Kidney (tissue), 22 donors: ENCODE measurements at places on chromosomes 11 and 22.

- DNase-seq: no peak
Measured at GRCh38 chr22:29623553-29624169, 20.2 kb downstream of the NF2 start.

- DNase-seq: no peak
Measured at GRCh38 chr11:122923302-122923701, 40.7 kb downstream of the JHY start.

GRCh38 chr11:271319-271715 lies 6.9 kb upstream of the NLRP6 start:
- DNase-seq: peak; percentile 69

- peak; percentile 83 for DNase-seq
Measured at GRCh38 chr11:554428-555226, 5.9 kb downstream of the LMNTD2 start.

- no peak for DNase-seq
Measured at GRCh38 chr11:114610550-114610949, 15.0 kb upstream of the NXPE4 start.

DNA sequence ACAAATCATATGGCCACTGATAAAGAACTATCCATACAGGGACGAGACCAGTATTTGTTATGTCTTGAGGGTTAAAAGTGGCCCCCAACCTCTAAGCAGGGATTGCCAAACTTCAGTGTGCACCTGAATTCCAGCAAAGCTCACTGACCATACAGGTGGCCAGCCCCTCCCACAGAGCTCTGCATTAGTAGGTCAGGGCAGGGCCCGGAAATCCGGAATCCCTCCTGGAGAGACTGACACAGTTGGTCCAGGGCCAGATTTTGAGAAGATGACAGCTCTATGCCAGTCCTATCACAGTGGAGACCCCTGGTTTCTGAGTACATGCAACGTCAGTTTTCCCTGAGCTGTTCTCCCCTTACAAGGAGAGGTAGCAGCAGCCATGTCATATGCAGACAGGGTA lies 20.8 kb downstream of the VPS37C start:
- DNase-seq: no peak

GRCh38 chr11:112722148-112722547 lies 239.1 kb upstream of the NCAM1 start:
- no peak for DNase-seq

GRCh38 chr22:21449531-21450319 lies 17.5 kb upstream of the TMEM191C start:
- DNase-seq: peak; percentile 68

DNA sequence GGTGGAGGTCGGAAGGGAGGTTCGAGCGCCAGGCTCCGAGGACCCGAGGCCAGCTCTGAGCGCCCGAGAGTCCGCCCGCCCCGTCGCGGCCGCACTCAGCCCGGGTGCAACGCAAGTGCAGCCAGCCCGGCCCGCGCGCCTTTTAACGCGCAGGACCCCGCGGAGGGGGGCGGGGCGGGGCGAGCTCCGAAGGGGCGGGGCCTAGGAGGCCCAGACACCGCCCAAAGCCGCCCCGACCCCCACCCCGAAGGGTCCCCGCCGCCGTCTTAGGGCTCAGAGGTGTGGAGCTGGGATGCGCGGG lies at the start of gene PHOX2A:
PHOX2A (minus strand) TSS at position 117 of the 301 bp plus-strand sequence. CDS start 172 bp downstream, outside the sequence.
- no peak for DNase-seq

GRCh38 chr22:17862646-17863181 lies 88.4 kb upstream of the BID start:
- no peak for DNase-seq

GRCh38 chr11:57974848-57975601 lies 48.7 kb upstream of the OR9Q1 start:
- no peak for DNase-seq

DNA sequence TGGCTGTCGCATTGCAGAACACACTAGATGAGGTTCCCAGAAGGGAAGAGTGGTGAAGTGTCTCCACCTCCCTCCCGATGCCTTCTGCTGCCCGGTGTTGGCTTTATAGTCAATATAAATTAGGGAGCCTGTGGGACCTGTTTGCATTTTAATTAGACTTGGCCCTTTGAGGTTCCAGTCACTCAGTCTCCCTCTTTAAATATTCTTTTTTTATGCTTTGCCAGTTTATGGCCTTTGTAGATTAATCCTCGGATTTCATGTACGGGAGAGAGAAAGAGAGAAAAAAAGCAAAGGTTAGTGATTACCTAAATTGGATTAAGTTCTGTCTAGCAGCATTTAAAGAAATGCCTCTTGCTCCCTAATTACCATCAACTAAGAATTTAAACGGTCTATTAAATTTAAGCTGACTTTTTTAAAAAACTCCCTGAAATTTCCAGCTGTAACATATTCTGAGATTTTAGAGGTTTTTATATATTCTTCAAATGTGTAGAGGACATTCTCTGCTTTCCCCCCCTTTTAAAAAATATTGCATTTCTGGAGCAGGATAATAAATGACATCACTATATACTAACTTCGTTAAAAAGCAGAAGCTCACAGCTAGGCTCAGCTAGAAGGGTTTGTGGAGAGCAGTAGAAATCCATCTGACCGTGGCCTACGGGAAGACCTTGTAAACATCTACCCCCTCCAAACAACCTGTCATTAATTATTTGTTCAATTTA lies 84.4 kb downstream of the PRR5L start:
- DNase-seq: no peak

GRCh38 chr22:27406389-27406861 lies 395.1 kb downstream of the MN1 start:
- no peak for DNase-seq

DNA sequence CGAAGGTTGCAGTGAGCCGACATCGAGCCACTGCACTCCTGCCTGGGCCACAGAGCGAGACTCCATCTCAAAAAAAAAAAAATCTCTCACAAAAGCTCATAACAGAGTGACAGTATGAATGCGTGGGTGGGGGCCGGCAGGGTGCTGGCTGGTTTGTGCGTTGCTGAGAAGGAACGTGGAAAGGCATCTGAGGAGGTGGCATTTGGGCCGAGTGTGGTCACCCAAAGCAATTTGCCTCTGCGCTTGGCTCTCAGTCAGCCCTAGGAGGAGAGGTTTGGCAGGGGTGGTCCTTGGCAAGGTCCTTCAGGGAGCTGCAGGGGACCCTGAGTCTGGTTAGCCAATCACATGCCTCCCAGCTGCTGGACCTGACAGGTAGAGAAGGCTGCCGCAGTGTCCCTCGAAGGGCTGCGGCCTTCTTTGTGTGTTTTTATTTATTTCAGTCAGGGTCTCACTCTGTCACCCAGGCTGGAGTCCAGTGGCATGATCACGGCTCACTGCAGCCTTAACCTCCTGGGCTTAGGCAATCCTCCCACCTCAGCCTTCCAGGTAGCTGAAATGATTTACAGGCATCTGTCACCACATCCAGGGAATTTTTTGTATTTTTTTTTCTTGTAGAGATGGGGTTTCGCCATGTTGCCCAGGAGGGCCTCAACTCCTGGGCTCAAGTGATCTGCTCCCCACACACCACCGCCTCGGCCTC lies 23.5 kb upstream of the OSBPL5 start:
- no peak for DNase-seq

- DNase-seq: peak; percentile 18
Measured at GRCh38 chr11:113384551-113384950, 3.0 kb upstream of the ANKK1 start.
